Activated naive CD4-positive, alpha-beta T cell (primary cell): ENCODE measurements at places on chromosomes 16 and 17.

- no peak for DNase-seq
These were observed 10.2 kb downstream of the MYO19 start for GRCh38 chr17:36524428-36524876.

- no peak for DNase-seq
These were observed 507.2 kb upstream of the EEF2KMT start for GRCh38 chr16:5604770-5605169.

DNA sequence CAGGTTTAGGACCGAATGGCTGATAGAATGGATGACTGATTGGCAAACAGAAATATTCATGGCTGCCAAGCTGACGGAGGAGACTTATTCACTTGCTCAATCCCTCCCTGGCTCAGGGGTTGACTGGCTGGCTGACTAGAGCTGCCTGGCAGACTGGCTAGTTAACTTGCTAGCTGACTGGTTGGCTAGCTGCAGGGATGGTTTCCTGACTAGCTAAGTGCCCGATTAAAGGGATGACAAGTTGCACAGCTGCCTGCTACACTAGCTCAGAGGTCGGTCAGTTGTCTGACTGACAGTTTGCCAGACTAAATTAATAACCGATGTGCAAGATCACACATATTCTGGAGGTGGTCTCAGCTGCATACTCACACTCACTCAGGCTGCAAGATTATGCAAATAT, 1208.4 kb upstream of the CDH8 start:
- DNase-seq: no peak

GRCh38 chr16:81821436-81822128, 42.5 kb downstream of the PLCG2 start:
- no peak for DNase-seq

DNA sequence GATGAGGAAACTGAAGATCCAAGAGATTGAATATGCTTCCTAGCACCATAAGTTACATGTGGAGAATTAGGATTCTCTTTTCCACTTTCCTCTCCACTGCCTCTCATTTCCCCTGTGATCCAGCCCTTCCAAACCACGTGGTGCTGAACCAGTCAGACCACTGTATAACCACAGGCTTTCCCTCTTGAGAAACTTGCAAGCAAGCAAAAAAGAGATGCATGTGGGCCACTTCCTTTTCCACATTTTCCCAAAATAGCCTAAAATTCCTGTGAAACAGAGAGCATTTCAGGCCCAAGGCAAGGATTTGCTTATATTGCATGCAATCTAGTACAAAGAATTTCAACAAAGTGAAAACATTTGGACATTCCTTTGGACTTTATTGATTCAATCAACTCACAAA, 59.3 kb upstream of the KSR1 start:
- DNase-seq: no peak

DNA sequence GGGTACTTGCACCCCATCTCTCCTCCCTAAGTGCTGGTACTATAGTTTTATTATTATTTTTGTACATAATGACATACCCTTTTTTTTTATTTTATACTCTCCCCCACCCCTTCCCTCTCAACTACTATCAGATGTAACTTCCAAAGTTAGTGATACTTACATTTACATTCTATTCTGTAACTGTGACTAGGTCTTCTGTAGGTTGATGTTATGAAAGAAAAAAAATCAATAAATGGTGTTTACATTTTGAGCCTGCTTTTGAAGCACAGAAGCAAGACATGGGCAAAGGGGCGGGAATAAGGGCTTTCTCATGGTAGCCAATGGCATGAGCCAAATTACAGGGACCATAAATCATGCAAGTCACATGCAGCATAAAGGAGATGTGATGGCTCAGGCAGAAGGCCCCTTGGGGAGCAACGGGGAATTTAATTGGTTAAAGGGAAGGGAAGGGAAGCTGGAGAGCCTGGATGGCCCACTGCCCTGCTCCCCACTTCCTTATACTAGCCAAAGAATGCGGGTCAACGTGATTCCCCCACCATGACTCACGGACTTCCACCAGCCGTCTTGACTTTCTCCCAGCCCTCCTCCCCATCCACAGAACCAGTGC, 2.4 kb upstream of the ACSF2 start:
- no peak for DNase-seq
